ENCODE measurements at places on chromosomes 2 and 18. TPM values are rescaled to one million over a fixed set of nuclear protein-coding genes. Genes with fewer than 3 reads are reported as not detected.

Gene ABCG8
- not detected for total RNA-seq

Gene IGFBP2
- 210 TPM for total RNA-seq

- DNase-seq: no peak
These were observed 543 bp upstream of the STARD7 start for GRCh38 chr2:96209011-96209728.

- DNase-seq: peak; percentile 58
These were observed 141.9 kb upstream of the CTAGE1 start for GRCh38 chr18:22559414-22560274.

GRCh38 chr2:238440767-238441166 lies 14.0 kb downstream of the ASB1 start:
- DNase-seq: no peak

All from ureter (tissue), 1 donor.